ENCODE measurements at places on chromosomes 1 and 21.

GRCh38 chr21:34874684-34875513 lies 174.2 kb downstream of the RUNX1 start:
- no peak for DNase-seq

- no peak for DNase-seq
Measured at GRCh38 chr1:8217011-8217711, 100.8 kb upstream of the SLC45A1 start.

GRCh38 chr1:113784104-113784779 lies 25.0 kb upstream of the PHTF1 start:
- DNase-seq, result no peak

DNA sequence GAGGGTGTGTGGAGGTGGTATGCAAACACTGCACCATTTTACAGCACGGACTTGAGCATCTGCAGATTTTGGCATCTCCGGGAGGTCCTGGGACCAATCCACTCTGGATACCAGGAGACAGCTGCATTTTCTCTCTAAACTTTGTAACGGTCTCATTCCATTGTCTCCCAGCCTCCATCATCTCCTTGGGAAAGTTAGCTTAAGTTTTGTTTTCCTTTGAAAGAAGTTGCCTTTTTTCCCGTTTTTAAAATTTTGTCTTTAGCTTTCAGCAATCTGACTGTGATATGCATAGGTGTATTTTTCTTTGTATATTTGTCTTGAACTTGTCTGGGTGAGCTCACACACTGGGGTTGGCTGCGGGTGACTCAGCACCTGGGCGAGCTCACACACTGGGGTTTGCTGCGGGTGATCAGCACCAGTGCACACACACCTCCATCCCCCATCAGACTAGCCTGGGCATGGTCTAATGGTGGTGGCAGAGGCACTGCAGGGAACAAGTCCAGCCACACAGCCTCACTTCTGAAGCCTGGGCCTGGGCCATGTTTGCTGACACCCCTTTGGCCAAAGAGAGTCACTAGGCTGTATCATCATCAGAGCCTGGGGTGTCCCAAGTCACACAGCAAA lies 32.1 kb upstream of the COL18A1 start:
- no peak for DNase-seq
